Stimulated activated CD4-positive, alpha-beta T cell treated with anti-CD3 and anti-CD28 coated beads, Interleukin-4, amount 100 ng/mL, for 48 hours (primary cell): ENCODE measurements at places on chromosomes 4 and X.

GRCh38 chr4:171378323-171378722 lies 434.9 kb upstream of the GALNTL6 start:
- no peak for DNase-seq

GRCh38 chrX:10944136-10944885 lies 166.8 kb upstream of the HCCS start:
- DNase-seq: no peak

DNA sequence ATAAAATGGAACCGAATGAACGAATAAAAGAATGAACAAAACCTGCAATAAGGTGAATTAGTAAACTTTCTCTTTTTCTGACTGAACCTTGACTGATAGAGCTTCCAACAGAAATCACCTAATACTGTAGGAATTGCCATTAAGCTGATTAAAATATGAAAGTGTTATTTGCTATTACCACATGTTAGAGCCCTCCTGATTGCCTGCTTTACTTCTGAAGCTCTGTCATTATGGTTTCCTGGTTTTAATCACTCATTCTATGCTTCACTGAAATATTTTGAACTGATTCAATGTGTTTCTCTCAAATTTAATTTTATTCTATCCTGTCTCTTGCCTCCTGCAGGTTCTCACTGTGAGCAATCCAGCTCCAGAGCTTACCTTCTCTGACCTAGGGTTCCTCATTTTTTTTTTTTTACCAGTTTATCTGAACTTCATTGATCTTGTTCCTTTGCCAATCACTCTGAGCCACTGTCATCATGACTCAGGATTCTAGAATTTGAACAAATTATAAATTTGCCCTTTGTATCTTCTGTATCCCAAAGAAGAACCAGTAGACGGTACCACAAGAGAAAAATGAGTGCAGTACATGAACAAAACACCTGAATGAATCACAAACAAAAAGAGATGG lies 48.1 kb upstream of the UGT2B15 start:
- DNase-seq: no peak

- no peak for DNase-seq
Measured at GRCh38 chrX:18769364-18769763, 61.9 kb downstream of the PPEF1 start.

DNA sequence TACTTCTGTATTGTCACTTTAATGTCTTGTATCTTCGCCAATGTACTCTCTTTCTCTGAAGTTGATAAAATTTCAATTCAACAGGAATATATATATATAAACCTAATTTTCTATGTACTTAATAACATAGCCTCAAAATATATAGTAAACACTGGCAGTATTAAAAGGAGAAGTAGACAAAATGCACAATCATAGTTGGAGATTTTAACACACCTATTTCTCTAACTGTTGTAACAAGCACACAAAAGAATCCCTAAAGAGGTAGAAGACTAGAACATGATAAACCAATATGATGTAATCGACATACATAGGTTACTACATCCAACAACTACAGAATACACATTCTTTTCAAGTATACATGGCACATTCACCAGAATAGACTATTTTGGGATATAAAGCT lies 65.5 kb downstream of the ZNF81 start:
- no peak for DNase-seq

DNA sequence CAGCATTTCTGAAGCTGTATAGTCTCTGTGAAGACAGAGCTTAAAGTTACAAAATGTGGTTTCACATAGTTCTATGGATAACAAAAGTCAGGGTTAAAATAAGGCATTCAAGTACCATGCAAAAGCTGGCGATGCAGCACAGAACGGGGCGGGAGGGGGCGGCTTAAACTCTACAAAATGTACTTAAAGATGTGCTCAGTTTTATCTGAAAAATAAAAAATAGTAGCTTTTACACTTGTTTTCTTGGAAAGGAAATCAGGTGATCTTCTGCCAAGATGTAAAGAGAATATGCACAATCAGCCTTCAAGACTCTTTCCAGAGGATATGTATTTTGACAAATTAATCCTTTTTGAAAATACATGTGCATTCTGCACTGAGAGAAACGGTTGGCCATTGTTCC lies 301.7 kb upstream of the EMCN start:
- no peak for DNase-seq

GRCh38 chr4:3324093-3324815 lies 31.4 kb downstream of the RGS12 start:
- DNase-seq: no peak

- DNase-seq: no peak
Measured at GRCh38 chr4:130478406-130478805, 1382.5 kb downstream of the C4orf33 start.

DNA sequence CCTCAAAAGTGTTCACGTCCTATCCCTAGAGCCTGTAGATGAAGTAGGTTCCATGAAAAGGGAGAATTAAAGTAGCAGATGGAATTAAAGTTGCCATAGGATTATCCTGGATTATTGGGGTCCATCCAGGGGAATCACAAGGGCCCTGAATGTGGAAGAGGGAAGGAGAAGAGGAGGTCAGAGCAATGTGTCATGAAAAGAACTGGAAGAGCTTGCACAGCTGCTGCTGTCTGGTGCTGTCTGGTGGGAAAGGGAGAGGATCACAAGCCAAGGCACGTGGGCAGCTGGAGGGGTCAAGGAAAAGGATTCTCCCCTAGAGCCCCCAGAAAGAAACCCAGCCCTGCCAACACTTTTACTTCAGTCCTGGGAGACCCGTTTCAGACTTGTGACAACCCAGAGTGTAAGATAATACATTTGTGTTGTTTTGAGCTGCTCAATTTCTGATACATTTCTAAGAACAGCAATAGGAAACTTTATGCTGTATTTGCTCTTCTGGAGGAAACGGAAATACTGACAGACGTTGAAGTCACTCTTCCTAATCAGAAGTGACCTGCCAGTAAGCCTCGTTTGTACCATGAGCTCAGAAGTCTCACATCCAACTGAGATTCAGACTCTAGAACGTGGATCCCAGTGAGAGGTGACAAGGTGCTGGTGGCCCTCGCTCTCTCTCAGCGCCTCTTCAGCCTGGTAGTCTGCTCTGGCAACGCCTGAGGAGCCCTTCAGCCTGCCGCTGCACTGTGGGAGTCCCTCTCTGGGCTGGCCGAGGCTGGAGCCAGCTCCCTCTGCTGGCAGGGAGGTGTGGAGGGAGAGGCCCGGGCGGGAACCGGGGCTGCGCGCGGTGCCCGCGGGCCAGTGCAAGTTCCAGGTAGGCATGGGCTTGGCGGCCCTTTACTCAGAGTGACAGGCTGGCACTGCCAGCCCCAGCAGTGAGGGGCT lies 34.7 kb upstream of the ENPP6 start:
- DNase-seq: no peak

GRCh38 chrX:154349979-154350378 lies 24.5 kb downstream of the FLNA start:
- DNase-seq: no peak

DNA sequence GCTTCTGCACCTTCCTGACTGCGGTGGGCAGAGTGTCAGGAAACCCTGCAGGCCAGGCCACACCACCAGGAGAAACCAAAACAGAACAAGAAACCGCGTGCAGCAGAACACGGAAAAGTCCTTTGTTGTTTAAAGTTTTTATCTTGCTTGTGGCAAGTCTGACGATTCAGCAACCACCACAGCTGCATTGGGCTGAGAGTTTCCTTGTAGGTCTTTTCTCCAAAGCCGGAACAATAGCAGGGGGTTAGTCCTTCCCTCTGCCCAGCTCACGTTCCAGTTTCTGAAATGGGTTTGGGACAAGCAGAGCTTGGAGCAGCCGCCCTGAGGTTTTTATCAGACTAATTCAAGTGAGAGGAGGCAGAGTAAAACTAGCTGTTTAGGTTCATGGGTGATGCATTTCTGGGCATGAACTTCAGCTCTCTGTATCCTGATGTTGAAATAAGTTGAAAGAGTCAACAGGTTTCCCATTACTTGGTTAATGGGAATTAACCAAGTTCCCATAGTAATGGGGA lies 216.9 kb downstream of the PTTG2 start:
- peak; percentile 32 for DNase-seq

GRCh38 chr4:181757910-181758660 lies 485.1 kb upstream of the TENM3 start:
- no peak for DNase-seq

DNA sequence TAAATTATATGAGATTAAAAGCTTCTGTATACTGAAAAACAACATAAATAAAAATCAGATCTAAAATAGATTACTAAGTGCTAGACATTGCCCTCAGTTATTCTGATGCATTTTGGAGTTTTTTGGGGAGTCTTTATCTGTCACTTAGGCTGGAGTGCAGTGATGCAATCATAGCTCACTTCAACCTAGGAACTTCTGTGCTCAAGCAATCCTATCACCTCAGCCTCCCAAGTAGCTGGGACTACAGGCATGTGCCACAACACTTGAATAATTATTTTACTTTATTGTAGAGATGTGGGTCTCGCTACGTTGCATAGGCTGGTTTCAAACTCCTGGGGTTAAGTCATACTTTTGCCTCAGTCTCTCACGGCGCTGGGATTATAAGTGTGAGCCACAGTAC lies 31.7 kb downstream of the HSD17B11 start:
- no peak for DNase-seq

DNA sequence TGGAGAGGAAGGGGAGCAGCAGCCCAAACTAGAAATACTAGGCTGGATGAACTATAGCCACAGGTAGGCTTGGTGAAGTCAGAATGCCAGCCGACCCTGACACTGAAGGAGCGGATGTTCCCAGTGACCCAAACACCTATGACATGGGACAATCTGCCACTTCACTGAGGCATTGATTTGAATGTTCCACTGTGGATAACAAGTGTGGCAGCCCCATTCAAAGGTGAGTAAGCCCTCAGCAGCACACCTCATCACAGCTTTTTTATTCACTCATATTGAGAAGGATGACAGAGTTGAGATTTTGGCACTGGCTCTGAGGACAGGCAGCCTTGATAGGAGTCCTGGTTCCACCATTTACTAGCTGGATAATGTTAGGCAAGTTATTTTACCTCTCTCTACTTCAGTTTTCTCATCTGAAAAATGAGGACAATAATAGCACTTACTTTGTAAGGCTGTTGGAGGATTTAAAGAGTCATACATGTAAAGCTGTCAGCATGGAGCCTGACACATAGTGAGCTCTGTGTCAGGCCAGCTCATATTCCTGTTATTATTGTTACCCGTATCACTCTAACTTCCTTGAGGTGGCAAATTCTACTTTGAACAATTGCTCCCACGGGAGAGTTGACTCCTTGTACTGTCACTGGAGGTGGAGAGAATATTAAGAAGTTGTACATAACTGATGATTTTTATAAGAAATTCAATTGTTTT lies 114.6 kb downstream of the RASL11B start:
- no peak for DNase-seq
